Activated T-cell treated with anti-CD3 and anti-CD28 coated beads, Interleukin-2, amount 50 U/mL, for 48 hours (primary cell): ENCODE measurements at places on chromosomes 7 and 10.

GRCh38 chr10:70362328-70362727 is 20.1 kb downstream of the LRRC20 start:
- DNase-seq: no peak

DNA sequence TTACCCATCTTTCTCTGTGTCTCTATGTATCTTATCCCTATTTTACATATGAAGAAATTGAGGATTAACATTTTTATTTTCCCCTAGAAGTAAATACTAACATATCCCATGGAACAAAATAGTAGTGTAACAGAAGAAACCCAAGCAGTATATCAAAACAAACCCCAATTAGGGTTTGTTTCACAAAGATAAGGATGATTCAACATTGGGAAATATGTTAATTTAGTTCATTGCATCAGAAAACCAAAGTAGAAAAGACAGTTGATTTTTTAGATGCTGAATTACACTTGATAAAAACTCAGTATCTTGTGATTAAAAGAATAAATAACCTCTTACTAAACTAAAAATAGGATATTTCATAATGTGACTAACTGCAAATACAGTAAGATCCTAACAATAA is 87.8 kb downstream of the GLCCI1 start:
- DNase-seq: no peak

- DNase-seq: no peak
Observed at GRCh38 chr7:16564909-16565426, 38.3 kb downstream of the LRRC72 start.

DNA sequence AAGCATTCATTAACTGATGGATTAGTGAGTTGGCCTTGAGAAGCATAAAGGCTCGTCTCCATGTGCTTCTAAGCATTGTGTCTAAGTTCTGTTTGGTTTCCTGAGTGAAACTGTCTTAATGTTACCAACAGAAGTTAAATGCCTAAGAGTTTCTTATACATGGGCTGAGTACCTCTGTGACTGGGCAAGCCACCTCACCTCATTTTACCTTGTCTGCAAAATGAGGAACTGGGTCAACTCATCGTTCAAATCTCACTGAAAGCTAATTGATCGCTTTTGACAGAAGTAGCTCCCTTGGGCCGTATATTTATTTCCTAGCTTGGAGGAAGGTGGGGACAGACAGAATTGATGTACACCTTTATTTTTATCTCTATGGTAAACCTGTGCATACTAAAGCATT is 88.9 kb downstream of the TCF7L2 start:
- no peak for DNase-seq

GRCh38 chr7:47047384-47047783 is 534.5 kb downstream of the TNS3 start:
- no peak for DNase-seq

- no peak for DNase-seq
Observed at GRCh38 chr10:15300697-15301096, 70.4 kb downstream of the FAM171A1 start.
